ENCODE measurements at places on chromosomes 6 and 20. TPM values are rescaled to one million over a fixed set of nuclear protein-coding genes. Genes with fewer than 3 reads are reported as not detected.

DCDC2 gene
- total RNA-seq, result not detected

CNBD2 gene
- 3.7 TPM for total RNA-seq

GRCh38 chr20:50794846-50795634 is at the start of gene BCAS4:
BCAS4 (plus strand) TSS chr20:50795061; CDS start chr20:50795084, 23 bp downstream.
- peak within 1 kb of the TSS; percentile 90 for H3K4me3 ChIP-seq
- H3K27me3 ChIP-seq, result peaks cover 12% of the 10 kb centered on the region
- peak within 1 kb of the TSS; percentile 33 for H3K27ac ChIP-seq
- H3K4me1 ChIP-seq, result peaks cover 29% of the 10 kb centered on the region
- H3K36me3 ChIP-seq, result no peaks in the 10 kb centered on the region

- no peak for DNase-seq
- no peaks in the 10 kb centered on the region for H3K36me3 ChIP-seq
- no peak overlapping the region for H3K27ac ChIP-seq
- peaks cover 23% of the 10 kb centered on the region for H3K27me3 ChIP-seq
- H3K4me1 ChIP-seq, result no peaks in the 10 kb centered on the region
Measured at GRCh38 chr20:4136078-4136966, 121.0 kb upstream of the RNF24 start.

GRCh38 chr6:65999288-65999791 is 292.3 kb upstream of the EYS start:
- no peaks in the 10 kb centered on the region for H3K27me3 ChIP-seq
- no peaks in the 10 kb centered on the region for H3K36me3 ChIP-seq
- no peaks in the 10 kb centered on the region for H3K4me1 ChIP-seq
- H3K4me3 ChIP-seq, result no peak overlapping the region
- H3K27ac ChIP-seq, result no peak overlapping the region
- DNase-seq, result no peak

Measured in left ventricle myocardium inferior (tissue), 1 donor.